ENCODE measurements at places on chromosomes 2 and 18. TPM values are rescaled to one million over a fixed set of nuclear protein-coding genes. Genes with fewer than 3 reads are reported as not detected.

DNA sequence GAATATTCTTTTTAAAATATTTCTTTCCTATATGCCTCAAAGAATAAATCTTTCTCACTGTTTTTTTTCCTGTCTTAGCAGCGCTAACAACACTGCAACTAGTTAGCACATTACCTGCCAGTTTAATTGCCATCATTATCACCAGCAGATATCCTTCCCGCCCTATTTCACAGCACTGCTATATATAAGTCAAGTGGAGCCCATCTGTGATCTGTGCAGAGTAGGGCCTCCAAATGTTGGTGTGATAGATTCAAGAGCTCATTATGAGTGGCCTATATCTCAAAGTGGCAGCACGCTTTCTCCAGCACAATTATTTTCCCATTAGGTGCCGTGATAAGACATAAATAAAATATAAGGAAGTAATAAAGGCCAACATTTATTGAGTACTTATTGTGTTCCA lies 19.8 kb upstream of the RGPD4 start:
- no peaks in the 10 kb centered on the region for H3K27me3 ChIP-seq
- no peaks in the 10 kb centered on the region for H3K4me1 ChIP-seq
- H3K36me3 ChIP-seq = no peaks in the 10 kb centered on the region
- H3K4me3 ChIP-seq = no peak overlapping the region
- H3K27ac ChIP-seq = no peak overlapping the region
- DNase-seq = no peak

GRCh38 chr2:169035887-169036286 lies 4.8 kb upstream of the ABCB11 start:
- DNase-seq = no peak
- no peaks in the 10 kb centered on the region for H3K27me3 ChIP-seq
- H3K4me3 ChIP-seq = no peak overlapping the region

DNA sequence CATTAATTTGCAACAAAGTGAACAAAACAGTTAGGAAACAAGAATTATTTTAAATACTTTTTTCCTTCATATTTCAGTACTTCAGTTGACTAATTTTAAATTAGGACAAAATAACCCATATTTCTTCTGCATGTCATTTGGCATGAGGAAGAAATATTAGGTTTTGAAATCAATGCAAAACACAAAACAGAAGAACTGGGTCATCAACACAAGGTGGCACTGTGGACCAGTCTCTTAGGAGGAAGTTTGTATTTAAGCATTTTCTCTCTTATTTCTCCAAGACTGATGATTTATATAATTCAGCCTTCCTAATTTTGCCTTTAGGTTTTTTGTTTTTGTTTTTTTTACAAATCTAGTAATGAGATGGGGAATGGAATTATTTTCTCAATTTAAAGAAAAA lies 352.8 kb upstream of the KCNH7 start:
- no peaks in the 10 kb centered on the region for H3K27me3 ChIP-seq
- no peak for DNase-seq
- no peak overlapping the region for H3K4me3 ChIP-seq
- no peaks in the 10 kb centered on the region for H3K36me3 ChIP-seq

DNA sequence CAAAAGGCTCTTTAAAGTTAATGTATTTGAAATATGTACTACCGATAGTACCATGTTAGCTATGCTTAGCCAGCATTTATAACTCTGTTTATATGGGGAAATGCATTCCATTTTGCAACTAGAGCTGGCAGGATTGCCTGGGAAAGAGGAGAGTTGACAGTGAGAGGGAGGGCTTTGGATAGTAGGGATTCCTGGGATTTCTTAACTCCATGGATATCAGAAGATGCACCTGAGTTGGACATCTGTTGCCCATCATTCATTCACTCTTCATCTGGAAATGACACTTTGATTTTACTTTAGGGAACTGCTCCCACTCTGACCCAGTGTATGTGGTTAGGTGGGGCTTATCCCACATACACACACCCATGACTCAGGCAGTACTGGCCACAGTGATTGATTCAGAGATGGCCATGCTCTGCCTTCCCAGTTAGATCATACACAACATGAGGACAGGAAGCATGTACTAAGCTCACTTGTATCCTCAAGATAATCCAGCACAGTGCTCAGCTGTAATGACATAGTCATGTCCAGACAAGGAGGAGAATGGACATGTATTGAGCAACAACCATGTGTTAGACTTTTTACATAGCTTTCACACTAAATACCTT lies 248.8 kb downstream of the MREG start:
- H3K4me3 ChIP-seq = no peak overlapping the region
- H3K4me1 ChIP-seq = peaks cover 8% of the 10 kb centered on the region
- no peaks in the 10 kb centered on the region for H3K27me3 ChIP-seq
- no peak overlapping the region for H3K27ac ChIP-seq
- H3K36me3 ChIP-seq = no peaks in the 10 kb centered on the region

DNA sequence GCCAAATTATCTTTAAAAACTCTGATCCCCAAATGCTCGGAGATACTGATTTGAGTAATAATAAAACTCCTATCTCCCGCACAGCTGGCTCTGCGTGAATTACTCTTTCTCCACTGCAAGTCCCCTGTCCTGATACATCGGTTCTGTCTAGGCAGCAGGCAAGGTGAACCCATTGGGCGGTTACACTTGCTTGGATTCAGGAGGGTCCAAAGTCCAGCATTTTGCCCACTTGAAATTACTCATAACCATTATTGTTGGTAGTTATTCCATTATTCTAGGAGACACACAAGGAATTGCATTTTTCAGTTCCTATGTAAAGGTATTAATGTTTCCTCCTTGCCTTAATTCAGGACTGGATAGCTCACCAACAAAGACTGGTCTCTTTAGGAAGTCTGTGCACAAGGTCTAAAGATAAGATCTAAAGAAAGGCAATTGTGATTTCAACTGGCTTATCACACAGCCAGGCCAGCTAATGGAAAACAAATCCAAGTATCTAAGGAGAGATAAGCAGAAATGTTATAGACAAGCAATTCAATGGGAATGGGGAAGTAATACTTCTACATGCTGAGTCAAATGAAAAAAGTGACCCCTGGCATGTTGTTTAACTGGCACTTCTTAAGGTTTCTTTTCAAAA lies 23.2 kb upstream of the NPC1 start:
- no peaks in the 10 kb centered on the region for H3K27me3 ChIP-seq
- H3K36me3 ChIP-seq = no peaks in the 10 kb centered on the region
- no peaks in the 10 kb centered on the region for H3K4me1 ChIP-seq

DNA sequence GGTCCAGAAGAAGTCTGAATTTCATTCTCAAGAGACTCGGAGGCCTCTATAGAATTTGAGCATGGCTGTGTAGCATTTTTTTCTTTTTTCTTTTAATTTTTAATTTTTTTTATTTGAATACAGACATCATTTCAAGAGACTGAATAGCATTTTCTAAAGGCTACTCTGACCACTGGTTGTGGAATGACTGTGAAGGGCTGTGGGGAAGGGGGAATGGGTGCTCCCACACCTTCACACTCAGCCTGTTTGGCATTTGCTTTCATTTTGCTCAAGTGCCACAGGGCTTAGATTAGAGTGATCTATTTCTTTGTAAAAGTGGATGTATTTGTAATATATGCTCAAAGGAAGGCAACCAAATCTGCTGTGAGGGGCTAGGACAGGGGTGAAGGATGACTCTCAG lies 142.0 kb upstream of the SPOPL start:
- no peak for DNase-seq
- no peaks in the 10 kb centered on the region for H3K36me3 ChIP-seq
- no peak overlapping the region for H3K27ac ChIP-seq
- no peak overlapping the region for H3K4me3 ChIP-seq
- H3K4me1 ChIP-seq = no peaks in the 10 kb centered on the region

DNA sequence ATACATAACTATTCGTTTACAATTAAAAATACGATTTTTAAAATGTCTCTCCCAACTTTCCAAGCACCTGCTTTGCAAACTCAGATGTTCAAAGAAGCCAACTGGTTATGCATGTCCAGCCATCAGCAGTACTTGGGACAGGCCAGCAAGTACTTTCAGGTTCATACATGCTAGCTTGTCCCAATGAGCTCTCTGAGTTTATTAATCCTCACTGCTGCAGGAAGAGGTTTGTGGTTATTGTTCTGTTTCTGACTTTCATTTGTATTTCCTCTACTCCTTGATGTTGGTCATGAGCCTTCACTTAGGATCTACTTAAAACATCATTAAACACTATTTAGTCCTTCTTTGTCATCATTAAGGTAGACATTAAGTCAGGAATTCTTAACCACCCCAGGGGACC lies 374.1 kb downstream of the LRATD1 start:
- no peak overlapping the region for H3K4me3 ChIP-seq
- DNase-seq = no peak
- peaks cover 3% of the 10 kb centered on the region for H3K36me3 ChIP-seq
- no peaks in the 10 kb centered on the region for H3K27me3 ChIP-seq
- peaks cover 5% of the 10 kb centered on the region for H3K4me1 ChIP-seq

GRCh38 chr18:70645971-70646370 lies 357.1 kb downstream of the SOCS6 start:
- H3K27ac ChIP-seq = no peak overlapping the region
- H3K4me3 ChIP-seq = no peak overlapping the region
- H3K27me3 ChIP-seq = no peaks in the 10 kb centered on the region
- H3K4me1 ChIP-seq = peaks cover 30% of the 10 kb centered on the region
- H3K36me3 ChIP-seq = peaks cover 8% of the 10 kb centered on the region

GRCh38 chr18:48543228-48543627 lies 4.4 kb downstream of the CTIF start:
- H3K36me3 ChIP-seq = no peaks in the 10 kb centered on the region
- peaks cover 14% of the 10 kb centered on the region for H3K4me1 ChIP-seq
- H3K4me3 ChIP-seq = no peak overlapping the region
- peaks cover 46% of the 10 kb centered on the region for H3K27me3 ChIP-seq

DNA sequence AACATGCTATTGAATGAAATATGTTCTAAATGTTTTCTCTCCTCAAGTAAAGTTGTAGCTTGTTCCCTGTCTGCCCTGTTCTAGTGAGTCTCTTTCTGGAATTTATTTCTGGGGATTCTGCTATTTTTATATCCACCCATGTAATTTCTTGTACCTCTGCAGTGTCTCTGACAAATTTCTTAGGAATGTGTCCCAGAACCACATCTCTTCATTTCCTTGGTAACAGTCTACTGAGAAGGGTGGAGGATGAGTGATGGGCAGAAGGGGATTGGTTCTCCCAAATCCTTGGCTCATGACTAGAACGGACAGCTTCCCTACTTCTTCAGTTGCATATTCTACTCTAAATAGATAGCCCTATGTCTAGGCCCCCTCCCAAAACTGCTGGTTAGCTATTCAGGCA lies 490.6 kb upstream of the LINC00305 start:
- no peaks in the 10 kb centered on the region for H3K4me1 ChIP-seq
- no peaks in the 10 kb centered on the region for H3K36me3 ChIP-seq
- no peak overlapping the region for H3K4me3 ChIP-seq
- H3K27me3 ChIP-seq = no peaks in the 10 kb centered on the region
- no peak overlapping the region for H3K27ac ChIP-seq

DNA sequence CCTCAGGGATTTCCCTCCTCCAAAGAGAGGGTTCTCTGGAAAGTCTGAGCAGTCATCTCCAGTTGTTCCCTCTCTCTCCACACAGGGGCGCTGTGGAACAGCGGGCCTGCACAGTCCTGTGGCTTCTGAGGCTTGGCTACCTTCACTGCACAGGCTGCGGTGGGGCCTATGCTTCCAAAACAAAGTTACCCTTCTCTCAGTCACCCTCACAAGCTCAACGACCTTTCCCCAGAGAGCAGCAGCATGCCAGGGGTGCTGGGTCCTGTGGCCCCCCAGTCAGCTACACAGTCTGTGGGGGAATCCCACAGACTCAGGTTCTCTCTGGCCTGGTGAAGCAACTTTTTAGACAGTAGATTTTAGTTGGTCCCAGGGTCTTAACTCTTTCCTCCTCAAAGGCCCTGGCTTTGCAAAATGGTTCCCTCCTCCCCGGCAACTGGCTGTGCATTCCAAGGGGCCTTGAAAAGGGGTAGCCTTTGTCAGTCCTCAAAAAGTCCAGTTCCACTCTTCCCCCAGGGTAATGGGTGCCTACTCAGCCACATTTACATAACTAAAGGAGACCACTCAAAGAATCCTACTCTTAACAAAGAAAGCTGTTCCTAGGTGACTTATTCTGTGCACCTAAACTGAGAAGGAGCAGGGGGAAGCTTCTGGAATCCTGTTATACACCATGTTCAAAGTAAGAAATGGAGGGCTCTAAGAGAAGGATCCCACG lies 14.9 kb downstream of the B3GNT7 start:
- peaks cover 16% of the 10 kb centered on the region for H3K4me1 ChIP-seq
- peaks cover 9% of the 10 kb centered on the region for H3K36me3 ChIP-seq

The MC5R gene
- not detected for total RNA-seq

The PCARE gene
- not detected for total RNA-seq

The SPEG gene
- 1.6 TPM for total RNA-seq

The GYPC gene
- total RNA-seq = 179 TPM

The PIAS2 gene
- total RNA-seq = 38.8 TPM

Data from activated naive CD8-positive, alpha-beta T cell treated with anti-CD3 and anti-CD28 coated beads for 36 hours (primary cell).